ENCODE measurements at places on chromosomes 4 and X.

DNA sequence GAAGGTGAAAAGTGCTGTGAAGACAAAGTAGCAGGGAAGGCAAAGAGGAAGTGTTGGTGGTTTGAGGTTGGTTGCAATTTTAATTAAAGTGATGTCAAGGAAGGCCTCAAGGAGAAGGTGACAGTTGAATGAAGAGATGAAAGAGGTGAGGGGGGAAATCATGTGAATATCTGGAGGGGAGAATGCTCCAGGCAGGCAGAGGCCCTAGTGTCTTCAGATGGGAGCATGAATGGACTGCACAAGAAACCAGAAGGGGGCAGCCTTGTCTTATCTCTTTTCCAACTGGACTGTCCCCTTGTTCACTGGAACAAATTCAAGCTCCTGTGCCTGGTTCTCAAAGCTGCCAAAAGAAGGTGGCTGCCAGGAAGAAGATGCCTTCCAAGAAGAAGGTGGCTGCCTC lies 68.4 kb downstream of the MAOB start:
- DNase-seq, result no peak

GRCh38 chr4:133618963-133619362 lies 469.9 kb downstream of the PCDH10 start:
- no peak for DNase-seq

DNA sequence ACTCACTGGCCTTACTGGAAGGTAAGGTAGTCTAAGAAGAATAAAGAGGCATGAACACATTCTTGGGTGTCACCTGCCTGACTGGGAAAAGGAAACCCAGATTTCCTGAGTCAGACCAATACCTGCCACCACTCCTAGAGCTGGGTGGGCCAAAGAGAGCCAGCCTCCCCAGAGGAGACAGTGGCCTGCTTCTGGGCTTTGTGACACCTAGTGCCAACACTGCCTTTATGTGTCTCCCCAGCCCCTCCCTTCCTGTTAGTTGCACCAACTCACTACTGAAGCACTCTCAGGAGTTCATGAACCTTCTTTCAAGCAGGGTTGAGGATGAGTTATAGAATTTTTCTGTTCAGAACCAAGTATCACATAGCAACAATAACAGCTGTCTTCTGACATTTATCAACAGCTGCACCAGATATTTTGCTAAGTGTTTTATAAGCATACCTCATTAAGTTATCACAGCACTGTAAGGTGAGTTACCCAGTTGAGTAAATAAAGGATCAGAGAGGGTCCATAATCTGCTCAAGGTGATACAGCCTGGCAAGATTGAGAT lies 77.6 kb upstream of the ETNPPL start:
- DNase-seq, result no peak

DNA sequence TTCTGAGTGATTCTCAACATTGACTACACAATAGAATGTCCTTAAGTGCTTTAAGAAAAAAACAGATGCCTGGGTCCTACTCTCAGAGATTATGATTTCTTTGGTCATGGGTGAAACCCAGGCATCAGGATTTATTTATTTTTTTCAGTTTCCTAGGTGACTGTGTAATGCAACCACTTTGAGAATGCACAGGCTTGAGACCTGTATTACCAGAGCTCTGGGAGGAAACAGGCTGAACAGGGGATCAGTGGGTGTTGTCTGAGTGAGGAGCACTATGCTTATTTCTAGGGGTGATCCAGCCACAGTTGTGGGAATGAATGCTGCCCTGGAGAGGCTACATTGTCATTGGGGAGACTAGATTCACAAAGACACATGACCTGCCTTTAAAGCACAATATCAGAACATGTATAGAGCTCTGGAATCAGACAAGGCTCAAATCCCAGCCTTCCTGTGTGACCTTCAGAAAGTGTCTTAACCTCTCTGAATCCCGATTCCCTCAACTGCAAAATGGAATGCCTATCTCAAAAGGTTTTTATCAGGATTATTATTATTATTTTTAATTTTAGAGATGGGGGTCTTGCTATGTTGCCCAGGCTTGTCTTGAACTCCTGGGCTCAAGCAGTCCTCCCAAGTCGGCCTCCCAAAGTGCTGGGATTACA lies 61.6 kb upstream of the PRPS1 start:
- DNase-seq, result no peak

GRCh38 chr4:132123870-132124623 lies 1025.0 kb upstream of the PCDH10 start:
- no peak for DNase-seq
